Aorta (tissue), 5 donors: ENCODE measurements at places on chromosomes 3 and 15. TPM values are rescaled to one million over a fixed set of nuclear protein-coding genes. Genes with fewer than 3 reads are reported as not detected.

GPR87 gene
- not detected for total RNA-seq

SLC35G2 gene
- 7.5 TPM for total RNA-seq

DPH6 gene
- total RNA-seq: 19.7 TPM

PLA2G4E gene
- total RNA-seq: not detected

TRH gene
- not detected for total RNA-seq

HRG gene
- not detected for total RNA-seq

RIOX2 gene
- 25.8 TPM for total RNA-seq

DNA sequence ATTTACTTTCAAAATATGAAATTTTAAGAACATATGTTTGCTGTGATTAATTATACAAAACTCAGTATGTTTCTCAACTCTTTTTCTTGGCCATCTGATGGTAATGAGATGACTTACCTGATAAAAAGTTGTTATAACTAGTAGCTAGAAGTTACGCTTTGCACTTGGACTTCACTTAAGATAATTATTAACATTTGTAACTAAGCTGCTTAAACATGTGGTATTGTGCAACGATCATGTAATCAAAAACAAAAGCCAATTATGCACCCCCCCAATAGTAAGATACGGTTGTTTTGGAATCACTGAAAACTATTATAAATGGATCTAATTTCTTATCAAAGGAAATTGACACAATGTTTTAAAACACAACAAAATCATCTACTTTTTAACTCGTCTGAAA lies 342.9 kb downstream of the CNTN3 start:
- no peaks in the 10 kb centered on the region for H3K36me3 ChIP-seq
- no peak overlapping the region for H3K27ac ChIP-seq
- DNase-seq: no peak
- no peak overlapping the region for H3K4me3 ChIP-seq
- H3K27me3 ChIP-seq: no peaks in the 10 kb centered on the region

- no peak overlapping the region for H3K27ac ChIP-seq
- H3K27me3 ChIP-seq: no peaks in the 10 kb centered on the region
- no peaks in the 10 kb centered on the region for H3K4me1 ChIP-seq
- H3K4me3 ChIP-seq: no peak overlapping the region
- DNase-seq: no peak
Measured at GRCh38 chr3:64179860-64180259, 45.4 kb downstream of the PRICKLE2 start.

DNA sequence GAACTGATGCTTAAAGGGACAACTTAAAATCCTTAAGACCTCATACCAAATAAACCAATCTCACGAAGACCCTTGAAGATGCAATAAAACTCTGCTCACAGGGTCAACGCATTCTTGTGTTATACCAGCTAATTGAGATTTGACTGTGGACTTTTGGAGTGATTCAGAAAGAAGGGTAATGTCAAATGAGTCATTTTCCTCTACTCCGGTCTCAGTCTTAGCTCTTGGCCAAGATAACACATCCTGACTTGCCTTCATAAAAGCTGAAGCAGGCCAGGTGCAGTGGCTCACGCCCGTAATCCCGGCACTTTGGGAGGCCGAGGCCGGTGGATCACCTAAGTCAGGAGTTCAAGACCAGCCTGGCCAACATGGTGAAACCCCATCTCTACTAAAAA lies 3.8 kb downstream of the PKM start:
- no peaks in the 10 kb centered on the region for H3K36me3 ChIP-seq
- DNase-seq: no peak
- no peak overlapping the region for H3K4me3 ChIP-seq
- H3K27ac ChIP-seq: no peak overlapping the region
- H3K27me3 ChIP-seq: no peaks in the 10 kb centered on the region

DNA sequence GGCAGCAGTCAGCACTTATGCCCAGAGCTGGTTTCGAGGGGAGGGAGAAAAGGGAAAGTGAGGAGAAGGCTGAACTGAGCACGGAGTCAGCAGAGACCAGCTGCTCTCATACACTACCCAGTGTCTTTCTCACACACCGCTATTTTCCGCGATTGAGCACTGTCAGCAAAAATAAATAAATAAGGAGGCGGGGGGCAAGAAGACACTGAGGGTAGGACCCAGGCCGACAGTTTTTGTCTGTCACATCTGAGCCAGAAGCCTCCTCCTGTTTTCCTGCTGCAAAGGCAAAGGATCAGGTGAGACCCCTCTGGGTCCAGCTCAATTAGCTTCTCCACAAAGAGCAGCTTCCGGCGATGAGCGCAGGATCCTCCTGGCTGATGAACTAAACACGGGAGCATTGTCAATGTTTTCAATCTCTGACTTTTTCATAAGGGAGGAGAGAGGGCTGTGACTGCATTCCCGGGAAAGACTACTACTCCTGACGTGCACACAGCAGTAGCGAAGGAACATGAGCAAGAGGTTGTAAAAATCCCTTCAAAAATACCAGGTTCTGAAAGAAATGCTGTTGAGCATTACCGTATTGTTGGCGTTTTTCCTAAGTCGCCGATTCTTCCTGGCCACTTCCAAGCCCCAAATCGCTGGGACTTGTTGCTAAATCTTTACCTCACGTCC lies 1.3 kb downstream of the FRMD5 start:
- H3K4me3 ChIP-seq: peak overlapping the region; percentile 42
- DNase-seq: no peak
- H3K4me1 ChIP-seq: no peaks in the 10 kb centered on the region
- H3K36me3 ChIP-seq: no peaks in the 10 kb centered on the region
- no peaks in the 10 kb centered on the region for H3K27me3 ChIP-seq
- no peak overlapping the region for H3K27ac ChIP-seq

DNA sequence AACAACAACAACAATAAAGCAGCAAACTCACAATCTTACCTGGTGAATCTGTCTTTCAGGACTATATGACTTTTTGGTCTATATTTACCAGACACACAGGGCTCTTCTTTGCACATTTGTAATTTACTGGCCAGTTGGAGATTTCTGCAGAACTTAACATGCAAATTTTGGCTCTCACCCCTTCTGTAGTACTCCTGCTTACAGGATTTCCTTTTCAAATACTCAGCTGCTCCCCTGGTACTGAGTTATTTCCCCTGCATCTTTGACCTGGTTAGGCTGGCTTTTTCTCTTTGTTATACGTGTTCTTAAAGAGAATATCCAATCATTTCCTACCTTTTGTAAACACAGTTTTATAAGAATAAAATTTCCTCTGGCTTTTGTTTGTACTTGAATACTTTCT lies 228.0 kb downstream of the MBNL1 start:
- no peak overlapping the region for H3K4me3 ChIP-seq
- no peaks in the 10 kb centered on the region for H3K36me3 ChIP-seq
